ENCODE measurements at places on chromosomes 7 and 10.

- DNase-seq = no peak
Measured at GRCh38 chr7:88132725-88133124, 87.1 kb downstream of the SRI start.

GRCh38 chr10:31774299-31774900 lies 154.2 kb downstream of the ARHGAP12 start:
- DNase-seq = no peak

DNA sequence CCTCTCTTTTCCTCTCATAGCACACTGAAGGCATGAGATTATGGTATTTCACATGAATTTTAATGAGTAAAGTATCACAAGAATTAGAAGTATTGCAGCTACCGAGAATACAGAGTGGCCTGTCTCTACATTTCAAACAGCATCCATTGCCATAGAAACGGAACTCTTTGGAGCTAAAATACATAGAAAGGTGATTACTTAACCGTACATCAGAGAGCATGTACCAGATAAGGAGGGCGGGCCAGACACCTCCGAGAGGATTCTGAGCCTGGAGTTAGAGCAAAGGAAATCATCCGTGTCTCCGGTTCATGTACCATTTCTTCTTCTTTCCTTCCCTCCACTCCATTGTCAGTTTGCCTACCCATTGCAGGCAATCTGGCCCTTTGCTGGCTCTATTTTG lies 196.7 kb downstream of the KLF6 start:
- no peak for DNase-seq

- peak; percentile 91 for DNase-seq
Measured at GRCh38 chr10:124106241-124106879, 13.0 kb upstream of the CHST15 start.

Measured in tibial artery (tissue), 4 donors.